Right lobe of liver (tissue), 6 donors: ENCODE measurements at places on chromosomes 12 and 14.

- no peak for DNase-seq
Measured at GRCh38 chr12:68904351-68904962, 28.5 kb downstream of the CPM start.

DNA sequence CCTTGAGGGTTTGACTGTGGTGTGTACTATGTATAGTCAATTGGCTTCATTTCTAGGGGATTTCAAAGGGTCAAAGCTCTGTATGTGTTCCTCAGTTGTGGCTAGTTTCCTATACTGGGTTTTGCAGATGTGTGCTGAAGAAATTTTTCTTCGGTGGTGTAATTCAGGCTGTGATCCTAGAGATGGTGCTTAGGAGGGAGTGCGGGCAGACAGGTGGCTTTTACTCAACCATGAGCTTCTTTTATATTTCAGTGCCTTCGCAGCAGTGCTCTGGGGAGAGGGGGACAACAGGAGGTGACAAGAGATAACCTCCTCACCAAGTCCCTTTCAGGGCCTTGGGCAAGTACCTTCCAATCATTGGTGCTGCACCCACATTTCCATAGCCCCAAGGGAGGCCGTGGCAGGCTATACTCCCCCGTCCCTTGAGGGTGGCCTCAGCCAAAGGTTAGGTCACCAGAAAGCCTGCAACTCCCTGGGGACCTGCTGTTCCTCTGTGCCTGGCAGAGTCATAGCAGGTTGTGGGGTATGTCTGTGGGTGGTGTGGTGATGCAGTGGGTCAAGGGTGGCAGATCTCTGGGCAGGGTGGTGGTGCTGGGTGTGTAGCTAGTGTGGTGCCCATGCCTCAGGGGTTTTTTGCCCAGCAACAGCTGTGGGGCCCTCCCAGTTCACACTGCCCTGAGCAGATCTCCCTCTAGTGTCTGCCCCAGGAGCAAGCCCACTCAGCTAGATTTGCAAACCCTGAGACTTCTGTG lies 37.0 kb upstream of the TMX1 start:
- peak; percentile 42 for DNase-seq

DNA sequence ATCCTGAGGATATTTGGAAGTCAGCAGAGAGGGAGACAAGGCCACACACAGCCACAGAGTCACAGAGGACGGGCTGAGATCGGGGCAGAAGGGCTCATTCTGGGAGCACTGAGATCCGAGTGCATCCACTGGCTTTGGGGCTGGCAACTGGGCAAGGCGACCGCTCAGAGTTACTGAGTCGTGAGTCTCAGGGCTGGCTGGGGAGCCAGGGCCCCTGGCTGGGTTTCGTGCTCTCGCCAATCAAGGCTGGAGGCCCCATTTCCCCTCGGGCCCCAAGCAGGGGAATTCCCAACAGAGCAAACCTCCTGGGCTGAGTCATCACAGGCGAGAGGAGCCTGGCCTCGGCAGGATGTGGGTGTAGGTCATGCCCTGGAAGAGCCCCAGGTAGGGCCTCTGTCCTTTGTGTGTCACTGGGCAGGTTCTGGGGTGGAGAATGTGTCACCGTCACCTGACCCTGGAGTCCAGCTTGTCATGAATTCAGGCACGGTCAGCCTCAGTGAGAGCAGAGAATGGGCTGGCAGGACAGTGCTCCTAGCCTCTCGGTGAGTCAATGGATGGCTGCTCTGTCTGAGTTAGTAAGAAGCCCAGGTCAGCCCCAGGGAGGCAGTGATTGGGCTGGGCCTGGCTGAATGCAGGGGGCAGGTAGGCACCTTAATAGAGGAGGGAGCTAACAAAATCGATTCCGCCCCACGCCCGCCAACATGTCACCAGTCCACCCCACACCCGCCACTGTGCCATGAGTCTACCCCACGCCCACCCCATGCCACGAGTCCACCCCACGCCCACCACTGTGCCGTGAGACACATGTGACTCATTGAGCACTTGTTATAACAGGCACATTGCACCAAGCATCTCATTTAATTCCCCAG lies 16.9 kb downstream of the ASB2 start:
- no peak for DNase-seq

- DNase-seq = no peak
Measured at GRCh38 chr12:88242571-88242925, 100.4 kb downstream of the TMTC3 start.

DNA sequence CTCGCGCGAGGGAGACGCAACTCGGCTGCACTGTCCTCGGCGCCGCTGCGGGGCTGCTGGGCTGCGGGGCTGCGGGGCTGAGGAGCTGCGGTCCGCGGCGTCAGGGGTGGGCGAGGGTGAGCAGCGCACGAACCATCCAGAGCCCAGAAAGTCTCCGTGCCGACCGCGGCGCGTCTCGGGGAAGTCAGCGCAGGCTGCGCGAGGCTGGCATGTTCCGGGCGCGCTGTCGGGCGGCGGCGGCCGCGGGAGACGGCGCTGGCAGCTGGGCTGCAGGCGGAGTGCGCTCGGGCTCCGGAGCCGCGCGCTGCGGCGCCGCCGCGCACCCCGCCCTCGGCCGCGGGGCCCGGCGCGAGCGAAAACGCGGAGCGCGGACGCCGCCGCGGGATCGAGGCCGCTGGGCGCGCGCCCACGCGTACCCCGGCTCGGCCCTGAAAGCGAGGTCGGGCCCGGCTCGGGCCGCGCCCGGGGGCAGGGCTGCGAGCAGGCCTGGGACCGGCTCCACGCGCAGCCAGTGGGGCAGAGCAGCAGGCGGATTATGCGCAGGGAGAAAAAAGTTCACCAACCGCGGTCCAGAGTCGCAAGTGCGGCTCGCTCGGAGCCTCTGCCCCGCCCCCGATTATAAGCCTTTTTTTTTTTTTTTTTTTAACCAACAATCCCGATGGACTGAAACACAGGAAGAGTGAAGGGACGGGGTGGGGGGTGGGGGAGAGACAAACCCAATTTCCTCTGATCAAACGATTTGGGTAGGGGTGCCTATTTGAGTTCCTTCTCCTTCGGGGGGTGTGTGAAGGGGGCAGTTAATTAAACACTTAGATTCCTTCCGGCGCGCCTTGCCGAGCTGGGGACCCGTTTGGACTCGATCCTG lies at the start of gene PRICKLE1:
Gene PRICKLE1 (minus strand): TSS at position 282 of the 865 bp plus-strand sequence. CDS start 117,230 bp downstream, outside the sequence.
- no peak for DNase-seq

GRCh38 chr12:104944252-104944651 lies 13.8 kb downstream of the SLC41A2 start:
- DNase-seq = peak; percentile 86

DNA sequence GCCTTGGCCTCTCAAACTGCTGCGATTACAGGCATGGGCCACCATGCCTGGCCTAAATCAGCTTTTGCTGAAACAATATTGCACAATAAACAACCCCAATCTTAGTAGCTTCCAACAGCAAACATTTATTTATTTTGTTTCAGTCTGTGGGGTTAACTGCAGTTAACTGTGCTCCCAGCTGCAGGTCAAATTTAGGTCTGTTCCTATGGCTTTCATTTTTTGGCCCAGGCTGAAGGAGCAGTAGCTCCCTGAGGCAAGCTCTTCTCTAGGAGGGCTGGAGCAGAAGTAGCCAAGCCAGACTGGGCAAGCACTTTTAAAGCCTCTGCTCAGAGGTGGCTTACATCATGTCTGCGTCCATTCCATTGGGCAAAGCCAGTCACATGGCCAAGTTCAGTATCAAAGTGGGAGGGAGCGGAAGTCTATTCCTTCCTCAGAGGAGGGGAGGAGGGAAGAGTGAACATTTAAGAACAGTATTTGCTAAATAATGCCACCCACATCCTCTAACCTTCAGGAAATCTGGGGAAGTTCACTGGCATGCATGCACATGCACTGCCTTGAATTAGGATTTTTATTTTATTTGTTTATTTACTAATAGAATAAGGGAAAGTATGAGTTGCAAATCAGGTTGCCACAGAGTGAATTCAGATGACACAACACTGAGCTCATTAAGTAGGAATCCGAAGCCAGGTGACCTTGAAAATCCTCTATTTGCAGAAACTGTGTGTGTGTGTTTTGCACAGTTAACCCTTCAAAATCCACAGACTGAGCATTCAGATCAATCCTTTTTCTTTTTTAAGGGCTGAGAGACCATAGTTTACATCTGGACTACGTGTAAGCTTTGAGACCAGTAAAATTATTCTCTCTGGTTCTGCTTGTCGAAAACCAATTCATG lies 122.0 kb upstream of the SEL1L start:
- no peak for DNase-seq
